ENCODE measurements at places on chromosomes 16 and 17. TPM values are rescaled to one million over a fixed set of nuclear protein-coding genes. Genes with fewer than 3 reads are reported as not detected.
A peak's percentile ranks its signal among the peaks of the same experiment; 100 is the strongest.

- no peaks in the 10 kb centered on the region for H3K27me3 ChIP-seq
- no peaks in the 10 kb centered on the region for H3K36me3 ChIP-seq
- H3K27ac ChIP-seq = peak overlapping the region; percentile 95
- no peak overlapping the region for H3K4me3 ChIP-seq
- no peak for DNase-seq
- H3K4me1 ChIP-seq = peaks cover 42% of the 10 kb centered on the region
These were observed 84.9 kb downstream of the TBC1D16 start for GRCh38 chr17:79950751-79951150.

DNA sequence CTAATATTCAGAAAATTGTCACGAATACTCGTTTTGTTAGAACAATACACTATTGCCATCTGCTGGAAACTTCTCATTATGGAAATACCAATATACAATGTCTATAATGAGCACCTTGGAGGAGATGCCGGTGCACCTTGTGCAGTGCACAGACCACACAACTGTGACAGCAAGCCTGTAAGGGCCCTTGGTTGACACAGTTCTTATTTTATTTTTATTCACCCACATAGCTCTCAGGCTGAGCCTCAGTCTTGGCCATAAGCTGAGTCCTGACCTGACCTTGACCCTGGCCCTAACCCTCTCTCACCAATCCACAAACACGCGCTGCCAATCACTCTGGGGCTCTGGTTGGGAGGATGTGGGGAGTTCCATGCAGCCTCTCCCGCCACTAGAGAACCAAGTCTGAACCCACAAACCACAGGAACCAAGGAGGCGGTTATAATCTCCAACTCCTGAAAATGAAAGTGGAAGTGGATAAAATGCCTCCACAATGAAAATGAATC lies 7.6 kb downstream of the AIPL1 start:
- no peak for DNase-seq
- no peaks in the 10 kb centered on the region for H3K4me1 ChIP-seq
- H3K27me3 ChIP-seq = no peaks in the 10 kb centered on the region
- no peak overlapping the region for H3K27ac ChIP-seq

DNA sequence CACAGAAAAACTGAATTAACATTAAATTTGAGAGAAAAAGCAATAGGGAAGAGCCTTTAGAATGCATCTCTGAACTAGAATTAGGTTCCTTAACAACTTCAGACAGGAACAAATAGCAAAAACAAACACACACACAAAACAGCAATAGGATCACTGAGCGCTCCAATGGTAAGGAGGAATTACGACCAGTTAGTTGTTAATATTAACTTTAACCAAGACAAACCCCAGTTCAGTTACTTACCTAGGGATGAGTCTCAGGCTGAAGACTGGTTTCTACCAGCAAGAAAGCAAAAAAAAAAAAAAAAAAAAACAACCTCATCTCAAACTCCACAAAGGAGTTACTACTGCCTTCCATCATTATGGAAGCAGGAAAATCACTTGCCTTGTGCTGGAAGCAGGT lies 14.6 kb downstream of the DHRS7B start:
- H3K27me3 ChIP-seq = no peaks in the 10 kb centered on the region
- H3K4me1 ChIP-seq = no peaks in the 10 kb centered on the region
- no peaks in the 10 kb centered on the region for H3K36me3 ChIP-seq

GRCh38 chr16:78821335-78821734 lies 721.9 kb downstream of the WWOX start:
- no peaks in the 10 kb centered on the region for H3K36me3 ChIP-seq
- H3K4me3 ChIP-seq = no peak overlapping the region
- no peak for DNase-seq
- no peaks in the 10 kb centered on the region for H3K27me3 ChIP-seq
- H3K27ac ChIP-seq = no peak overlapping the region

Gene INCA1
- polyA plus RNA-seq = 4.1 TPM

DNA sequence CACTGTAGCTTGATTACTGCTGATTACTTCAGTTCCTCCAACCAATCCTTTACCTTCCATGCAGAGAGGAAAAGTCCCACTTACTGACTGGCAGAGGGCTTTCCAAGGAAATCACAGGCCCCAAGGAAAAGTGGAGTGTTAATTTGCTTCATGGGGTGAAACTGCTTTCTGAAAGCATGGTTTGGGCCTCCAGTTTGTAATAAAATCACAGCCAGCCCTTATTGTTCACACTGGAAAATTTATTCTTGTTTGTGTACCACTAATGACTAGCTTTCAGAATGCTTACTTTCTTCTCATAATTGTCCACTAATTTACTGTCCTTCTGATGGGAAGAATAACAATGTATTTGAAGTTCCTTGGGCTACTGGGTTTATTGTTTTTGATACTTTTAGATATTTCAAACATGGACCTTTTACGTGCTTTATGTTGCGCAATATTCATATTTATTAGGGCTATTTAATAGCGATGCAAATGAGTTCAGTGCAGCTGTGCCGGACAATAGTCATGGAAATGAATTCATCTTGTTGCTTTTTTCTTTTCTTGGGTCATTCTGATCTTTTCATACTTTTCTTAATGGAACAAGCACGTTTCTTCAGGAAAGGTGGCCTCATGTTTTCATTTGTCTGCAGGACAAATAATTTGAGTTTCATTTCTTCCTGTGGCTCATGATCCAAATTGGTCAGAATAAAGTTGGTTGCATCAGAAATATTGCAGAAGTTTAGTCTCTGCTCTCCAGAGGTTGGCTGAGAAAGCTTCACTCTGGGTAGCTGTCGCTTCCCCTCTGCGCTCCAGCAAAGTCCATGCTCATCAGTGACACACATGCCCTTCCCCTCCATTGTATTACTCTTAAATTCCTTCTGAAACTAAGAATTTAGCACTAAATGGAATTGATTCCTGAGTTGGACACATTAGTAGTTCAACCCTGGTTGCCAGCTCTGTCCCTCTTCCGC lies 128.7 kb downstream of the PRKCA start:
- peaks cover 9% of the 10 kb centered on the region for H3K4me1 ChIP-seq
- no peaks in the 10 kb centered on the region for H3K36me3 ChIP-seq
- no peak overlapping the region for H3K4me3 ChIP-seq
- H3K27me3 ChIP-seq = no peaks in the 10 kb centered on the region
- H3K27ac ChIP-seq = no peak overlapping the region

DNA sequence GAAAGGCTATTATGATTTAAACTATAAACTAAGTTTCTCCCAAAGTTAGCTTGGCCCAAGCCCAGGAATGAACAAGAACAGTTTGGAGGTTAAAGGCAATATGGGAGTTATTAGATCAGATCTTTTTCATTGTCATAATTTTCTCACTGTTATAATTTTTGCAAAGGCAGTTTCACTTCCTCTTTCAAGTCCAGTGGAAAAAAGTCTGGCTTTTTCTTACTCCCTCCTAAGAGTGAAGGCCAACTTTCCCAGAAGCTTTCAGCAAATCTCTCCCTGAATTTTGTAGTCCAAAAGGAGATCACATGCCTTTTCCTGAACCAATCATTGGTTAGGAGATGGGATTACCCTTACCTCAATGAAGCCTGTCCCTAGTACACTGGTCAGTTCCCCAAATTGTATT lies 9.1 kb upstream of the BLMH start:
- H3K27me3 ChIP-seq = no peaks in the 10 kb centered on the region
- no peaks in the 10 kb centered on the region for H3K36me3 ChIP-seq
- no peak overlapping the region for H3K4me3 ChIP-seq
- no peak for DNase-seq
- H3K4me1 ChIP-seq = no peaks in the 10 kb centered on the region
- no peak overlapping the region for H3K27ac ChIP-seq

Measured in hepatocyte (in vitro differentiated cells).